ENCODE measurements at places on chromosomes 3 and 15.

DNA sequence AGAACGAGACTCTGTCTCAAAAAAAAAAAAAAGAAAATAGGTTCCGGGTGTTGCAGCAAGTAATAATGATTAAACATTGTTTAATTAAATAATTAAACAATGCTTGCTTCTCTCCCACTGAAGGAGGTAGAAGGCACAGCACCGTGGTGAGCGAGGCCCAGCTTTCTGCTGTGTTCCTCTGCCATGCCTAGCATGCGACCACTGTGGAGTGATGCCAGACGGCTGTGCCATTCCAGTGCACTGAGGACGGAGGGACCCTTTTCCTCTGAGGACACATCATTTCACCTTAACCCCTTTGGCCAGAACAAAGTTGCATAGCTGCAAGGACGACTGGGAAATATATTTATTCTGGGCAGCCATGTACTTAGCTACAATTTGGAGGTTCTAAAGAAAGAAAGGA, 322.8 kb upstream of the TPRG1 start:
- no peak for DNase-seq

- no peak for DNase-seq
Measured at GRCh38 chr3:72123908-72124441, 339.0 kb upstream of the PROK2 start.

- no peak for DNase-seq
Measured at GRCh38 chr15:95624616-95625361, 705.7 kb upstream of the NR2F2 start.

DNA sequence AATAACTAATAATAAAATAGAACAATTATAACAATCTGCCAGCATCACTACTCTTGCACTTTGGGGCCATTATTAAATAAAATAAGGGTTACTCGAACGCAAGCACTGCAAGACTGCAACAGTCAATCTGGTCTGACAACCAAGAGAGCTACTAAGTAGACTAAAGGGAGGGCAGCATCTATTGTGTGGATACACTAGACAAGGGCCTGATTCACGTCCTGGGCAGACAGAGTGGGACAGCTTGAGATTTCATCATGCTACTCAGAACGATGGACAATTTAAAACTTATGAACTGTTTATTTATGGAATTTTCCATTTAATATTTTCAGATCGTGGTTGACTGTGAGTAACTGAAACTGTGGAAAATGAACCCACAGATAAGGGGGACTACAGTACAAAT, 39.5 kb downstream of the TNIK start:
- no peak for DNase-seq

GRCh38 chr15:39354189-39354588, 226.7 kb upstream of the THBS1 start:
- DNase-seq: no peak

- no peak for DNase-seq
Measured at GRCh38 chr15:48273049-48273448, 58.2 kb upstream of the DUT start.

Data from activated CD8-positive, alpha-beta memory T cell treated with anti-CD3 and anti-CD28 coated beads, Interleukin-2, amount 50 U/mL, for 4 hours (primary cell).